Stimulated activated CD4-positive, alpha-beta T cell treated with anti-CD3 and anti-CD28 coated beads, Interleukin-2, amount 100 ng/mL, for 24 hours (primary cell): ENCODE measurements at places on chromosomes 3 and 15.

- DNase-seq: peak; percentile 66
Measured at GRCh38 chr15:46312133-46312740, 677.4 kb downstream of the SQOR start.

- DNase-seq: no peak
Measured at GRCh38 chr3:197709135-197709534, 27.6 kb downstream of the RUBCN start.

GRCh38 chr15:77335298-77335697, 84.6 kb downstream of the PEAK1 start:
- no peak for DNase-seq

- no peak for DNase-seq
Measured at GRCh38 chr3:58120075-58120812, 90.5 kb downstream of the DNASE1L3 start.

- no peak for DNase-seq
Measured at GRCh38 chr3:119300991-119301391, 6.8 kb downstream of the ARHGAP31 start.

DNA sequence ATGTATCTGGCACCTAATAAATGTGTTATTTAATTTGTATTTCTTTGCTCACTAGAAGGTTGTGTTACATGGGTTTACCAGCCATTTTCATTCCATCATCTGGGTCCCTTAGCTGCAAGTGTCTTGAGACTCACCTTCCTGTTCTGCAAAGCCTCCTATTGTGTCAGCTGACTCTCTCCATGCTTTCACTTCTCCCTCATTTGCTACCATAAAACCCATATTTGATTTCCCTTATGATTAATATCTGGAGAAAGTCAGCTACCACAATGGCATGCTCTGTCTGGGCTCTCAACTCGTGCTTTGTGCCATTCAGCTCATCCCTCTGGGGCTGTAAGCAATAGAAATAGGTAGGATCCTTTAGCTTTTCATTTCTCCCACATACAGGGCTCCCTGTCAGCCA, 79.5 kb upstream of the EIF1B start:
- DNase-seq: no peak

- no peak for DNase-seq
Measured at GRCh38 chr3:115862099-115862498, 238.8 kb downstream of the GAP43 start.

GRCh38 chr15:40295877-40296560, 11.7 kb downstream of the PLCB2 start:
- no peak for DNase-seq

- no peak for DNase-seq
Measured at GRCh38 chr3:134751831-134752230, 43.2 kb upstream of the EPHB1 start.

DNA sequence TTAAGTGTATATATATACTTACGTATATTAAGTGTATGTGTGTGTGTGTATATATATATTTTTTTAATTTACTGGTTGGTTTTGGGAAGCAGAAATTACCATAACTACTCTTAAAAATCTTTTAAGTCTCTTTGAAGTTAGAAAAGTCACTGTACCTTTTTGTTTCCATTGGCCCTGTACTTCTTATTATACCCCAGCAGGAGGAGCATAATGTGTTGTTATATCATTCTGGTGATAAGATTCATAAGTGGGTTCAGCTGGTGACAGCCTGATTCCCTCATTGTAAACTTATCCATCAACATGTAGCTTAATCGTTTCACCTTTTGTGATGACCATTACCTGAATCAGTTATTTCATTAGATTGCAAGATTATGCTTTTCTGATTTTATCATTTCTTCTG, 30.8 kb downstream of the MLH1 start:
- no peak for DNase-seq

GRCh38 chr15:33639051-33639450, 328.3 kb downstream of the RYR3 start:
- no peak for DNase-seq

- no peak for DNase-seq
Measured at GRCh38 chr3:88744896-88745295, 362.5 kb upstream of the EPHA3 start.

- no peak for DNase-seq
Measured at GRCh38 chr15:75061272-75061671, 37.9 kb downstream of the PPCDC start.

GRCh38 chr3:58043933-58044332, 35.7 kb downstream of the FLNB start:
- DNase-seq: no peak

- DNase-seq: no peak
Measured at GRCh38 chr3:186638259-186638658, 1.9 kb upstream of the FETUB start.

GRCh38 chr3:56268616-56269383, 199.5 kb downstream of the ERC2 start:
- no peak for DNase-seq

DNA sequence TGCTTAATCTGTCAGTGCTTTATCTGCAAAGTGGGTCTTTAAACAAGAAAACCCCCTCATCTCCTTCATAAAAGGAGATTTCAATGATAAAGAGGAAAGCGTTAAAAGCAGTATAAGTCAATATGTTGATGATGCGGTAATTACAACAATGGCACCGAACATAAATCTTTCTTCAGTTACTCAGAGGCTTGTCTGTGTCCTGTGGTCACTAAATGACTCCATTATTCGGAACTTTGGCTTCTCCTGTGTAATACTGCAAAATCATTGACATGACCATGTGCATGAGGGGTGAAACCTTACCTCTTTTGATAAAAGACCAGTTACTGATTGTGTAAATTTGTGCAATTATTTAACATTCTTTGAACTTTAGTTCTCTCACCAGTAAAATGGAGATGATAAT, 4.8 kb upstream of the USP3 start:
- no peak for DNase-seq

DNA sequence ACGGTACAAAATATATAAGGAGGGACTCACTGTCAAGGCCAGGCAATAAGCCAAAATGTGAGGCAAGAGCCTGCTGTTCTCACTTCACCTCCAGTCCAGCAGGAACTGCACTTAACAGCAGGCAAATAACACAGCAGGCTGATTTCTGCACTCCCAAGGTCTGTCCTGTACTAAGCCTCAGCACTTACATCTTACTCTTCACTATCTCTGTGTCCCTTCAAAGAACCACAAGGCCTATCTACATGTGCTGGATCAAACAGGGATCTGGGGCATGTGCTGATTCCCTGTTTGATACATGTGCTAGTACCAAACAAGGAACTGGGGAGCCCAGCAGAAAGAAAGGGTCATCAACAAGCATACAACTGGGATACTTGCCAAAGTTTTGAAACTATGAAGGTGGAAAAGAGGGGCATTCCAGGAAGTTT, 22.2 kb downstream of the UACA start:
- no peak for DNase-seq

DNA sequence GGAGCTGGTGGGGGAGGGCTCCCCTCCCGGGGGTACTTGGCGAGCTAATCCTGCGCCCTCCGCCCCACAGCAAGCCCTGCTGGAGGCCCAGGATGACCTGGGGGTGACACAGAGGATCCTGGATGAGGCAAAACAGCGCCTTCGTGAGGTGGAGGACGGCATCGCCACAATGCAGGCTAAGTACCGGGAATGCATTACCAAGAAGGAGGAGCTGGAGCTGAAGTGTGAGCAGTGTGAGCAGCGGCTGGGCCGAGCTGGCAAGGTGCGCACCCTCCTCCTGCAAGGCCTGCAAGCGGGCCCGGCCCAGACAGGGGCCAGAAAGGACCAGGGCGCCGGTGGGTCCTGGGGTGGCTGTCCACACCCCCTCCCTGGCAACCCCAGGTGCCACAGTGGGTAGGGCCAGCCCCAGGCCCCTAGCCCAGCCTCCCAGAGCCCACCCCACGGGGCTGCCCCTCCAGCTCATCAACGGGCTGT, 56.5 kb downstream of the SEMA3G start:
- no peak for DNase-seq

- no peak for DNase-seq
Measured at GRCh38 chr3:121883507-121883906, 10.7 kb upstream of the SLC15A2 start.

GRCh38 chr15:100041127-100041828, 300.5 kb downstream of the ADAMTS17 start:
- DNase-seq: no peak

DNA sequence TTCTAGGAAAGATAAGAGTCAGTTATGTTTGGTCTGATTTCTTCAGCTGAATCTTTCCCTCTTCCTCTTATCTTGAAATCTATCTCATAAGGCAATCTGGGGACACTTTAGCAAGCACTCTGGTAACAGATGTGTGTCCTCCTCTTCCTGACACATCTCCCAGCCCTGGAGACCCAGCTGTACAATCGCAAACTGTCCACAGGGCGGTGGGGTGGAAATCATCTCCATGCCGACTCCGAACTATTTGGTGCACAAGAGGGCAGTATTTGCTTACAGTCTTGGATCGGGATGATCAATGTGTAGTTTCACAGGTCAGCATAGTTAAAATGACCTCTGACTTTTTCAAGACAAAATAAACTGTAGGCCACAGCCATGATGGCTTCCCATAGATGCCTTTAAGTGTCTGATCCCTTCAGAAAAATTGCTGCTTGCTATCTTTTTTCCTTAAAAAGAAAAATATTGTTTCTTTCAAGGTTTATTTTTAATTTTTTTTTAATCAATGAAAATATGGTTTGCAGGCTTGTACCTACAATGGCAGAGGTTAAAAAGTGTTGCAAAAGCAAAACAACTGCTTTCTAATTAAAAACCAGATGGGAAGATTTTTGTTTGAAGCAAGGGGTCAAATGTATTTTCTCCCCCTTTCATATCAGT, 17.7 kb downstream of the EEFSEC start:
- DNase-seq: no peak

DNA sequence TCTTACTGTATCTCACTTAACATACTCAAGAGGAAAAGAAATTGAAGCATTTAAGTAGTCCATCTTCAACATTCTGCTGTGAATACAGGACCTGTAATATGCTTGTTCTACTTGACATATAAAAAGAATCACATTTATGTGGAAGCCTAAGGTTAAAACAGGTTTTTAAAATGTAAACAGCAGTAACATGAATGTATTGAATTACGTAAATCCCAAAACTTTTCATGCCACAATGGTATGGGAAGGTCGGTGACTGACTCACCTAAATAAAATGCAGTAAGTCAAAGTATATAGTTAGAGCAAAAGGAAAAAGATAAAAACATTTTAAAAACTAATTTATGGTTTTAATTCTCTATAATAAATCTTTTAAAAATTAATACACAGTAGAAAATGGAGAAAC, 115.7 kb upstream of the TJP1 start:
- no peak for DNase-seq

GRCh38 chr3:171781711-171782127, 28.6 kb downstream of the PLD1 start:
- DNase-seq: no peak

- DNase-seq: no peak
Measured at GRCh38 chr3:36954452-36955134, 9.7 kb upstream of the TRANK1 start.

DNA sequence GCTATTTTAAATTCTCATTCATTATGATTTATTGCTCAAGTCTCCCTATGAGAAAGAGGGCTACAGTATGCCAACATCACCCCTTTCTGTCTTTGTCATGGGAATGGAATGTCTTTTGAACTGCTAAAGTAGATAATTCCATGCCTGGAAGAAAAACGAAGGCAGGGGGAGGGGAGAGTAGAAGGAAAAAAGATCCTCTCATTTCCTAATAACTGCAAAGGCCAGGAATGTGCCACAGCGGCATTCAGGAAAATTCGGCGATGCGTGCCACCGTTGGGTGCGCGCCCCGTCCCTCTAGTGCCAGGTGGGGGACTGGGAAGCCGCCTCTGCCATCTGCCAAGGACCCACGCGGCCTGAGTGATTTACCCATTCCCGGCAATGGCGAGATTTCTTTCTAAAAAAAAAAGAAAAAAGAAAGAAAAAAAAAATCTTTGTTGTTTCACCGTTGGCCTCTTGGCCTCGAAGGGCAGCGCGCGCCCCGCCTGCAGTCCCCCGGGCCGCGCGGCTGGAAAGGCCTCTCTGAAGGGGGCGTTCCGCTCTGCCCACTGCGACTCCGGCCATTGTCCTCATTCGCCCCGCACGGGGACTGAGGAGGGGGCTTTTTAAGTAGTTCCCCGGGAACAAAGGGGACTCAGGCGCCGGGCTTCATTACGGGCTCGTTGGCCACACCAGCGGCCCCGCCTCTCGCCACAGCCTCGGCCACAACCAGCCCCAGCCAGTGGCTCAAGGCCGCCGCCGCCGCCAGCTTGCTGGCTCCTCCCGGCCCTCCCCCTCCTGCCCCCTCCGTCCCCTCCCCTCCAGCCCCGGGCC, 54.5 kb downstream of the CPN2 start:
- DNase-seq: no peak

- peak; percentile 64 for DNase-seq
Measured at GRCh38 chr15:38354315-38354929, 99.5 kb upstream of the FAM98B start.

GRCh38 chr3:112976953-112977352, 2.0 kb upstream of the CD200R1 start:
- DNase-seq: no peak

DNA sequence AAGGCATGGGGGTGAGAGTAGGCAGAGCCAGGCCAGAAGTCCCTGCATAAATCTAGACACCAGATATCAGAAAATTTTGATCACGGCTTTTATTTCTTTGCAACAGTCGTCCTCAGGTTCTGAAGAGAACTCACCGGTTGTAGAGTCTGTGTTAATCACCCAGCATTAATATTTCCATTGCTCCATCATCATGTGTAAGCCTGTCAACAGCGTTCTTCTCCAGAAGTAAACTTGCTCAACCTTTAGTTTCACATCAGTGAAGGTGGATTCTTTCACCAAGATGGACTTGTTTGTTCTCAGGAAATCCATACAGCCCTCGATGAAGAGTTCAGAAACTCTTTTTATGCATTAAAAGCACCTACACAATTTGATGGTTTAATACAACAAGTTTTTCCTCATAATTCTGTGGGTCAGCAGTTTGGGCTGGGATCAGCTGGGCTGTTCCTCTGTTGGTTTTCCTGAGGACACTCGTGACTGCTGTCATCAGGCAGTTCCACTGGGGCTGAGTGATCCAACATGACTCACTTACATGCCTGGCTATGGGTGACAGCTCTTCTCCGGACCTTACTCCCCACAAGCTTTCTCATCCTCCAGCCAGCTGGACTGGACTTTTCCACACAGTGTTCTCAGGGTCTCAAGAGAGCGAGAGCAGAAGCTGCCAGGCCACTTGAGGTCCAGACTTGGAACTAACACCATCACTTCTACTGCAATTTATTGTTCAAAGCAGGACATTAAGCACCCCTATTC, 303.4 kb downstream of the ZNF621 start:
- DNase-seq: no peak

- no peak for DNase-seq
Measured at GRCh38 chr3:33437556-33438283, 2.5 kb downstream of the UBP1 start.

GRCh38 chr3:64295594-64295993, 70.3 kb upstream of the PRICKLE2 start:
- no peak for DNase-seq

DNA sequence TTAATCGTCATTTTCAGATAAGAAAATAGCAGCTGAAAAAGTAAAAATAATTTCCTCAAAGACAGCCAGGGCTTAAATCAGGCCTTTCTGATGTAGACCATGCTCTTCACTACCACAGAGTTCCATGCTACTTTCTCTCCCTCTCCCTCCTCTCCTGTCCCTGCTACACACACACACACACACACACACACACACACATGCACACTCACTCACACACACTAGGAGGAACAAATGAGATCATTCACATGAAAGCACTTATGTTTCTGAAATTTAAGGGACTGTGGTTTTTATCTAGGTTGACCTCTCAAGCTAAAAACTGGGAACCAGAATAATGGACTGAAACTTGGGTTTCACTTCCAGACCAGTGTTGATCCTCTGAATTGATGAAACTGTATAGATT, 4.1 kb upstream of the PSMA4 start:
- no peak for DNase-seq
